A549 treated with Hydrocortisone at 1 μM for 4 hours (cell line): ENCODE measurements at places on chromosomes 12 and 14. TPM values are rescaled to one million over a fixed set of nuclear protein-coding genes. Genes with fewer than 3 reads are reported as not detected.

CBX5 gene
- 20.4 to 28.3 TPM (median 25.5 TPM) in 5 replicates for total RNA-seq

TMEM52B gene
- total RNA-seq, result 0.06 to 0.28 TPM (median 0.22 TPM) in 5 replicates

MOK gene
- 18.0 to 22.0 TPM (median 20.6 TPM) in 5 replicates for total RNA-seq

ENDOU gene
- 0.05 TPM in 2 of 5 replicates, not detected in the others for total RNA-seq

SINHCAF gene
- total RNA-seq, result 35.1 to 51.6 TPM (median 39.1 TPM) in 5 replicates

OR6C65 gene
- total RNA-seq, result not detected in 5 replicates

RNASE3 gene
- not detected in 5 replicates for total RNA-seq

CLMN gene
- 5.0 to 7.4 TPM (median 6.0 TPM) in 5 replicates for total RNA-seq

KRT8 gene
- total RNA-seq, result 4,606 to 5,335 TPM (median 5,083 TPM) in 5 replicates

AHNAK2 gene
- 194 to 278 TPM (median 207 TPM) in 5 replicates for total RNA-seq

CISTR gene
- not detected in 5 replicates for total RNA-seq

GPX2 gene
- total RNA-seq, result 152 to 304 TPM (median 192 TPM) in 5 replicates

FAM90A1 gene
- total RNA-seq, result 0.09 to 0.31 TPM (median 0.18 TPM) in 5 replicates

PPP1R1A gene
- total RNA-seq, result 0.07 to 0.33 TPM (median 0.13 TPM) in 5 replicates

SSPN gene
- total RNA-seq, result 0.37 to 0.63 TPM (median 0.47 TPM) in 5 replicates

EPYC gene
- not detected in 5 replicates for total RNA-seq

DPY19L2 gene
- 1.5 to 2.8 TPM (median 1.9 TPM) in 5 replicates for total RNA-seq

TMEM132D gene
- total RNA-seq, result not detected in 5 replicates

THTPA gene
- total RNA-seq, result 11.5 to 16.5 TPM (median 13.3 TPM) in 5 replicates

TAS2R8 gene
- not detected in 5 replicates for total RNA-seq

NOVA1 gene
- total RNA-seq, result 3.4 to 4.7 TPM (median 4.0 TPM) in 5 replicates

DCN gene
- total RNA-seq, result 0.22 to 0.35 TPM in 2 of 5 replicates, not detected in the others

MYO1H gene
- not detected in 5 replicates for total RNA-seq

MMP17 gene
- 9.4 to 11.0 TPM (median 10.3 TPM) in 5 replicates for total RNA-seq

SCFD1 gene
- 31.5 to 42.2 TPM (median 37.0 TPM) in 5 replicates for total RNA-seq

LEMD3 gene
- total RNA-seq, result 7.7 to 12.9 TPM (median 10.7 TPM) in 5 replicates

NXPH4 gene
- total RNA-seq, result 4.1 to 6.0 TPM (median 5.1 TPM) in 5 replicates

WSCD2 gene
- not detected in 5 replicates for total RNA-seq

MYH7 gene
- 0.01 TPM in 1 of 5 replicates, not detected in the others for total RNA-seq

SIX1 gene
- 5.3 to 7.5 TPM (median 7.1 TPM) in 5 replicates for total RNA-seq

TPPP2 gene
- not detected in 5 replicates for total RNA-seq

SYNDIG1L gene
- not detected in 5 replicates for total RNA-seq

PIGH gene
- total RNA-seq, result 18.3 to 20.6 TPM (median 19.3 TPM) in 5 replicates

TAS2R31 gene
- total RNA-seq, result 0.10 to 0.22 TPM in 2 of 5 replicates, not detected in the others

CFAP73 gene
- 0.07 to 0.14 TPM (median 0.09 TPM) in 3 of 5 replicates, not detected in the others for total RNA-seq

ESPL1 gene
- total RNA-seq, result 17.1 to 22.0 TPM (median 18.8 TPM) in 5 replicates

SERPINA6 gene
- total RNA-seq, result 0.92 to 1.4 TPM (median 1.2 TPM) in 5 replicates

SLC2A14 gene
- 0.35 to 0.63 TPM (median 0.39 TPM) in 5 replicates for total RNA-seq

PPP1R36 gene
- 0.17 to 0.65 TPM (median 0.41 TPM) in 5 replicates for total RNA-seq

CNTN1 gene
- 36.5 to 64.7 TPM (median 53.7 TPM) in 5 replicates for total RNA-seq

KRT78 gene
- total RNA-seq, result 0.07 to 0.45 TPM (median 0.25 TPM) in 4 of 5 replicates, not detected in the other

SLC10A1 gene
- not detected in 5 replicates for total RNA-seq

SLC38A4 gene
- total RNA-seq, result 0.07 to 0.38 TPM (median 0.22 TPM) in 5 replicates

SLC38A2 gene
- 99.4 to 139 TPM (median 132 TPM) in 5 replicates for total RNA-seq

CBLN3 gene
- total RNA-seq, result 0.97 to 1.3 TPM (median 1.2 TPM) in 5 replicates
